ENCODE measurements at places on chromosomes 6 and 20.

DNA sequence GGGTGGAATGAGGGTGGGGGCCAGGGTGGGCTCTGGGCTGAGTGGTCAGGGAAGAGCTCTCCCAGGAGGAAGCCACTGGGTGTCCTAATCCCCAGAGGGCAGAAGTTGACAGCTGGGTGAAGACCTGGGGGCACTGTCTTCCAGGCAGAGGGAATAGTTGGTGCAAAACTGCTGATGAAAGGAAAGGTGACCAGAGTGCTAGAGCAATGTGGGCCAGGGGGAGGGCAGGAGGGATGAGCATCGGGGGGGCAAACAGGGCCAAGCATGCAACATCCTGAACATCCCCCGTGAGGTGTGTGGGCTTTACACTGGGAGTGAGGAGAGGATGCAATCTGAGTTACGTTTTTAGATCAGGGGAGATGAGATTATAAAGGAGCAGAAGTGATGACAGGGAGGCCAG, 97.8 kb downstream of the NOL4L start:
- DNase-seq, result no peak

DNA sequence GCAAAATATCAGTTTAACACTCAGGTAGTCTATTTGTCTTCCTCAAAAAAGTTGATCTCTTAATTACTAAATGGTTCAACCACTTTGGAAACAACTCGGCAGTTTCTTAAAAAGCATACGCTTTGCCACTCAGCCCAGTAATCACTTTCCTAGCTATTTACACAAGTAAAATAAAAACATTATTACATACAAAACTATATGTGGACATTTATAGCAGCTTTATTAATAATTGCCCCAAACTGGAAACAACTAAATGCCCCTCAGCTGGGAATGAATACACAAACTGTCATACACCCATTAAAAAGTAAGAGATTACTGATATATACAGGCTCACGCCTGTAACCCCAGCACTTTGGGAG, 7.4 kb downstream of the EEF1A1 start:
- DNase-seq, result no peak

GRCh38 chr6:154593122-154593521, 82.6 kb upstream of the CNKSR3 start:
- no peak for DNase-seq

DNA sequence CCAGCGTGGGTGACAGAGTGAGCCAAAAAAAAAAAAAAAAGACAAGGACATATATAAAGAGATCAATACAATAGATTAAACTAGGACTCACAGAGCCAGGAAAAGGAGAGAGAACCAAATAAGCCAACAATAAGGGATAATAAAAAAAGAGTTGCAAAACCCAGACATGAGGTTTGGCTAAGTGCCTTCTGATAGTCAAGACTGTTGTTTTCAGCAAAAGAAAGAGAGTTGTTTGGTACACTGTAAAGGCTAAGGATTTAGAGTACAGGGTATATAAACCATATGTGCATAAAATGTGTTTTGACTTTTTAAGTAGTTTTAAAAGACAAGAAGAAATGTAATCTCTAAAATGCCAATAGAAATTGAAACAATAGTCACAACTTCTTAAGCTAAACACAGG, 42.8 kb downstream of the RPF2 start:
- DNase-seq, result no peak

- DNase-seq, result no peak
These were observed 1071.8 kb upstream of the CITED2 start for GRCh38 chr6:140446241-140446640.

DNA sequence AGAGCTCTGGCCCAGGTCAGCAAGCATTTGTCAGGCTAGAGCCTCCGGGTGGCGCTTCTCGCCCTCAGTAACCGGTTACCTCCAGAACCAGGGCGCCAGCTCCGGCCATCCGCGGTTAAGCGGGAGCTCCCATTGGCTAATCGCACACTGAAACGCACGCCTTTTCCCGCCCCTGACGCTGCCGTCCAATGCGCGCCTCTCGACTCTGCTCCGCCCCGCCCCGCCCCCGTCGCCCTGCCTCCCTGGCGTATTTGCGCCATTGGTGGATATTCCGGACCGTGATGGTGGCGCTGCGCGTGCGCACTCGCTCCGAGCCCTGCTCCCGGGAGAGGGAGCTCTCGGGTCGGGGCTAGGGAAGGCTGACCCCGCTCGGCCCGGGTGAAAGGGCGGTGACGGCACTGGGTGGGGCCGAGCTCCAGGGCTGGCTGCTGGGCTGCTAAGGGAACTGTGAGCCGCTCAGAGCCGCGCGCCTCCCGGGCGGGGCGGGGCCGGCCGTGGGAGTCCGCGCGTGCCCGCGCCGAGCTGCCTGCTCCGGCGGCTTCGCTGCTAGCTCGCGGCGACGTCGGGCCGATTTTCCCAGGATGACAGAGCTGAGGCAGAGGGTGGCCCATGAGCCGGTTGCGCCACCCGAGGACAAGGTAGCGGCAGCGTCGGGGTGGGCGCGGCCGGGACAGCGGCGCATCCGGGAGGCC, at the start of gene CDS2:
CDS2 (plus strand) TSS at position 497 of the 692 bp plus-strand sequence; CDS start at position 582, 85 bp downstream.
- peak; percentile 96 for DNase-seq

DNA sequence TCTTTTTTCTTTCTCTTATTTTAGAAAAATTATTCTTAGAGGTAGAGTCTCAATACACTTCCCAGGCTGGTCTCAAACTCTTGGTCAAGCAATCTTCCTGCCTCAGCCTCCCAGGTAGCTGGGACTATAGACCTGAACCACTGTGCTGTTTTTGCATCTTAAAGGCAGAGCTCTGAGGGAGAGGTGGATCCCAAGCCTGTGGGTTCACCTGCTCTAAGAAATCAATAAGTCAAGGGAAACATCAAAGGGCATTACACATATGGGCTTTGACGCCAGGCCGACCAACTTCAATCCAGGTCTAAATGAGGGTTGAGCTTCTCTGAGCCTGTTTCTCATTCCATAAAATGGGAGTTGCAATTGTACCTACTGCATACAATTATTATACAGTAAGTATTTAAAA, 223.9 kb downstream of the LY86 start:
- DNase-seq, result no peak

DNA sequence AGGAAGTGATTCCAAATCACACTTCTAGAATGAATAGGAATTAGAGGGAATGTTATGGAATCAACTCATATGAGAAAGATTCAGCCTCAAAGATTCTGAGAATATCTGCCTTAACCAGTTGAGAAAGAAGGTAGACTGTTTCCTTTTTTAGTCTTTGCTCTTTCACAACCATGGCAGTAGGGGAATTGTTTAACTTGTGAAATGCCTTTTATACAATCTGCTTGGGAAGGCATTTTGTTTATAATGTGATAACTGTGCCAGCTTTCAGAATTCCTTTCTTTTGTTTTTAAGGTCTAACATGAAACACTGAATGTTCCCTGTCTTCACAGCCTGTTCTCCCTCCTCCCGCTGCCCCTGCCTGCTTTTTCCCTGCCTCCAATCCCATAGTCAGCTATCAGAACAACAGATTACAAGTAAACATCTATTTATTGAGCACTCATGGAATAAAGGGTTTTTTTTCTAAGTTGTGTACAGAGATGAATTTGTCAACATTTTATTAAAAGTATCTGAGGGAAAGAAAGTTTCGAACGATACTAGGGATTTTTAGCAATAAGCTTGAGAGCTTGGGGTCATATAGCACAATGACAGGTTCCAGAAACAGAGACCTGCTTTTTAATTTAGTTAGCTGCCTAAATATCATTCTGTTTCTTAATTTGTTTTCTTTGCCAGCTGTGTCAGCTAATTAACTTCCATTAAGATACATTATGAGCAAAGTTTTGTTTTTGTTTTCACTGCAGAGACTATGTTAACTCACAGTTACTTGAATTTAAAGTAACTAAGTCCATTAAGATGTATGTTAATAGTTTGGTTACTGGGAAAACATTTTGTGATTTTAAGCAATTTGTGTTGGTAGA, 28.3 kb upstream of the FBXO30 start:
- no peak for DNase-seq

- no peak for DNase-seq
These were observed 19.8 kb upstream of the MYLIP start for GRCh38 chr6:16108921-16109658.

DNA sequence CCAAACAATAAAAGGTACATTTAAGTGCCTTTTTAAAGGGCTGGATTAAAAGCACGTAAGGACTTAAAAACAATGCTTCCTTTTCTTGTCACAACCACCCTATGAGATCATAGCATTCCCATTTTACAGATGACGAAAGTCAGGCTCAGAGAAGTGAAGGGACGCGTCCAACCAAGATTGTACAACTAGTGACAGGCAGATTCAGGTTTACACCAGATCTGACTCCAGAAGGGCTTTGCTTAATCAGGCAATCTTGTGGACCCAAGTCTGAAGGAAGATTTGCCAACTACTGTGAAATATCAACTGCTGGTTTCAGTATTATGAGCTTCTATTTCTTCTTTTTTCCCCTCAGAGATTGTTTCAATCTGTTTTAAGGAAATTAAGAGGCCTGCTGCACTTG, 877 bp downstream of the ENPP4 start:
- DNase-seq, result no peak

DNA sequence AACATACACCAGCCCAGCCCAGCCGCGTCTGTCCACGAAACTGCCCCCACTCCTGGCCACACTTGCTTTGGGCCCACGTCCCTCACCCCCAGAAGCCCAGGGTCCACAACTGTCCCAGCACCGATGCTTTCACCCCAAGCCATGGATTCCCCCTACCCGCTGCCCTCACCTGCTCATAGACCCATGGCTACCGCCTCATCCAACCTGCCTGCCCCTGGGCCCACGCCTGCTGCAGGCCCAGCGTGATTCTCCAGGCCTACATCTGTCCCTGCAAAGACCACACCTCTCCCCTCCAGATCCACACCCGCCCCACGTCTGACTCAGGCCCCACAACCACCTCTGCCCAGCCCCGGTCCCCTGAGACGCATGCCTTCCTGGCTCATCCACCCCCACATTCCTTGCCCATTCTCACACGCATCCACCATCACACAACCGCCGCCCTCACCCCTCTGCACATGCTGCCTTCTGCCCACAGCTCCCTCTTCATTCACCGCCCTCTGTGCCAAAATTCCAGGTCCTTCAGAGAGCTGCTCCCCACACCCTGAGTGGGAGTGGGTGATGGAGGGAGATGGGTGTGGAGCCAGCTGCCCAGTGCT, 86.7 kb downstream of the GRM4 start:
- no peak for DNase-seq

GRCh38 chr20:2338411-2339066, 42.2 kb upstream of the TGM6 start:
- DNase-seq, result no peak

GRCh38 chr6:56091159-56091869, 156.1 kb downstream of the COL21A1 start:
- DNase-seq, result peak; percentile 54

- DNase-seq, result no peak
These were observed 971.5 kb upstream of the CITED2 start for GRCh38 chr6:140345935-140346334.

DNA sequence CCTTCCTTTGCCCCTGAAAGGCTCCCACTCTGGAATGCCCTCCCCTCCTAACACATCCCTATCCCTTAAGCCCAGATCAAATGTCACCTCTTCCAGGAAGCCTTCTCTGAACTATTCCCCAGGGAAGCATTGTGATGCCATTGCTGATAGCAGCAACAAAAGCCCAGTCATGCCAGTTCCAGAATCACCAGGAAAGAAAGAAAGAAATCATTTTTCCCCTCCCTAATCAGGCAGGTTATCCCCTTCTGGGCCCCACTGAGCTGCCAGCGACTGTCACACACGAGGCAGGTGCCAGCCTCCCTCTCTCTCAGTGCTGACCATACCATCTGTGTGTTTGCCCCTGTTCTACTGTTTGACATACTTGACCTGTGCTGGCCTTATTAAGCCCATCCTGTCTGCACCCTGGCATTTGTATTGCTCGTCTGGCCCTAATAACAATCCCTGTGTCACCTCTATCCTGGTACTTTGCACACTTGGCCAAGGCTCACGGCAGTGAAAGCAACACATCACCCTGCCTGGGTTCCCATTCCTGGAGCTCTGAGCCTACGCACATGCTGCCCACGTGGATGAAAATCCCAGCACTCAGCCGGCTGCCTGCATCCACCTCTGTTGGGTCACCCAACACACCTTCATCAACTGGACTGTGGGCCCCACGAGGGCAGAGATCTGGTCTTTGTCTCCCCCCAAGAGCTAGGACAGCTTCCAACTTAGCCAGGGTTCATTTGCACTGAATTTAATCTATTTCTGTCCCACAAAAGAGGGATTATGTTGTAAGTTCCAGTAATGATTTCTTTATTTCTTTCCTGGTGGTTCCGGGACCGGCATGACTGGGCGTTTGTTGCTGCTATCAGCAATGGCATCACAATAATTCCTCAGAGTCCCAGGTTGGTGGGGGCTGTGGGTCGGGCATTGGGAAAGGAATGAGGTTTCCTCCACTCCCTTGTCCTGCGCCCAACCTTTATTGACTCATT, 5.3 kb upstream of the BPIFB1 start:
- DNase-seq, result no peak

DNA sequence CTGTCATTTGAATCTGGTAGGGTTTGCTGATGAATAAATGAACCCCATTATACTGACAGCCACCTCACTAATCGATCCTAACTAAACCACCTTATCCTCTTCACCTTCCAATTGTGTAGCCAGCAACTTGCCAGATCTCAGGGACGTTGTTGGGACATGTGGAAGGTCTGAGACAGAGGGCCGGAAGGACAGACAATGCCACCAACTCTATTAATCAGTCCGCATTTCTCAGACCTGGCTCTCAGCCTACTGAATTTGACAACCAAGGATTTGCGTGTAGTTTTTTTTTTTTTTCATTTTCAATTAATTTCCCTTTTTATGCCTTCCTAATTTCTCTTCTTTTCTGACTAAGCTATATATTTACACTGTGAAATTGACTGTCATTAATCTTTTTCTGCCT, 122.5 kb downstream of the CARMIL1 start:
- DNase-seq, result no peak

- DNase-seq, result no peak
These were observed 8.9 kb downstream of the ATXN1 start for GRCh38 chr6:16752206-16752866.

DNA sequence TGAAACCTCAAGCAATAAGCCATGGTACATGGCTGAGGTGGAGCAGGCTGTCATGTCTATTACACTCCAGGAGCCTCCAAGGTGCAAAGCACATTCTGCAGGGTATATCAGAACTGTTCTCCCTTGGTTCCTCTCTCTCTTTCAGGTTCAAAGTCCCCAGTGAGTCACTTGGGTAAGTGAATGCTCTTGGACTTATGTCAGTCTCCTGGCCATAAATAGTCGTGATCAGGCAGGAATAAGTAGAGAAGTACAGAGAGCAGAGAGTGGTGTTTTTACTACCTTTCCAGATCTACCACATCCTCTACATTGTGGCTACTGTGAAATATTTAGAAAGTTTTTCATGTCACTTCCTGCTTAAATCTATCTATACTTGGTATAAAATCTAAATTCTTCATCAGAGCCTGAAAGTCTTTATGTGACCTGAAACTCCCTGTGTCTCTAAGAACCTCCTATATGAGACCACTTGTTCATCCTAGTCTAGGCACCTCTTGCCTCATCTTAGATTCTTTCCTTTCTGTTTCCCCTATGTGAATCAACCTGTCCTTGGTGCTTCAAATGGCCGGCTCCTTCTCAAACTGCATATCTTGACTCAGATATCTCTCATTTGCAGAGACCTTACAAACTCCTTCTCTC, 1077.6 kb upstream of the MAP3K7 start:
- DNase-seq, result no peak

GRCh38 chr6:52538901-52539354, 37.9 kb downstream of the TRAM2 start:
- DNase-seq, result peak; percentile 77

- DNase-seq, result no peak
These were observed 19.1 kb downstream of the GCNT2 start for GRCh38 chr6:10540073-10540746.

Data from HS-5 (cell line).